ENCODE measurements at places on chromosomes 1 and 21.
A peak's percentile ranks its signal among the peaks of the same experiment; 100 is the strongest.

GRCh38 chr1:214261206-214262123 is 19.5 kb upstream of the SMYD2 start:
- DNase-seq, result peak; percentile 89

- no peak for DNase-seq
These were observed 581 bp downstream of the IRF6 start for GRCh38 chr1:209805341-209805781.

GRCh38 chr1:226325178-226325577 is 16.2 kb upstream of the LIN9 start:
- DNase-seq, result no peak

- DNase-seq, result no peak
These were observed 81.0 kb downstream of the UBR4 start for GRCh38 chr1:19128968-19129514.

- no peak for DNase-seq
These were observed 22.8 kb downstream of the LCE3E start for GRCh38 chr1:152543820-152544219.

DNA sequence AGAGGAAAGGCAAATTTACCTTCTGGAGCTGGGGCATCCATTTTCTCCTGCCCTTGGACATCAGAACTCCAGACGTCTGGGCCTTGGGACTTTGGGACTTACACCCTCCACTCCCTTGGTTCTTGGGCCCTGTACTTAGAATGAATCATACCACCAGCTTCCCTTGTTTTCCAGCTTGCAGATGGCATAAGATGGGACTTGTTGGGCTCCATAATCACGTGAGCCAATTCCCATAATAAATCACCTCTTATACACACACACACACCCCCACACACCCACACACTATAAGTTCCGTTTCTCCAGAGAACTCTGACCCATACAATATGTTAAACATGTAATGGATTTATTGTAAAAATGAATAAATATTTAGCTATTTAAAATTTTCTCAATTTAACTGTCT is 185.7 kb downstream of the GIPC2 start:
- DNase-seq, result no peak

DNA sequence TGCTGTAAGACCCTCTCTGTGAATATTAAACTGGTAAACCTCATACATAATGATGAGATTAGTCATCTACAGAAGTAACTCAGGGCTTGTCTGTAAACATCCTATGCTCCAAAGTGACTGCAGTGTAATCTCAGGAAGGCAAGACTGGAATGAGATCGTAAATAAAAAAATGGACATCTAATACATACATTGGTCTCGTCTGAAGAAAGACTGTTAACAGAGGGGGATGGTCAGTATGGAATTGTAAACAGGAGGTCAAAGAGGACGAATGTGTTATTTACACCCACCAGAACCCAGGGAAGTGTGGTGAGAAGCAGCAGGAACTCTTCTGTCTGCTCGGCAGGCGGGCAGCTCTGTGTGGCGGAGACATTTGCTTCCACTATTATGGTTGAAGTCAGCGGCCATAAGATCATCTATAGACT is 51.4 kb downstream of the DISC1 start:
- DNase-seq, result no peak

DNA sequence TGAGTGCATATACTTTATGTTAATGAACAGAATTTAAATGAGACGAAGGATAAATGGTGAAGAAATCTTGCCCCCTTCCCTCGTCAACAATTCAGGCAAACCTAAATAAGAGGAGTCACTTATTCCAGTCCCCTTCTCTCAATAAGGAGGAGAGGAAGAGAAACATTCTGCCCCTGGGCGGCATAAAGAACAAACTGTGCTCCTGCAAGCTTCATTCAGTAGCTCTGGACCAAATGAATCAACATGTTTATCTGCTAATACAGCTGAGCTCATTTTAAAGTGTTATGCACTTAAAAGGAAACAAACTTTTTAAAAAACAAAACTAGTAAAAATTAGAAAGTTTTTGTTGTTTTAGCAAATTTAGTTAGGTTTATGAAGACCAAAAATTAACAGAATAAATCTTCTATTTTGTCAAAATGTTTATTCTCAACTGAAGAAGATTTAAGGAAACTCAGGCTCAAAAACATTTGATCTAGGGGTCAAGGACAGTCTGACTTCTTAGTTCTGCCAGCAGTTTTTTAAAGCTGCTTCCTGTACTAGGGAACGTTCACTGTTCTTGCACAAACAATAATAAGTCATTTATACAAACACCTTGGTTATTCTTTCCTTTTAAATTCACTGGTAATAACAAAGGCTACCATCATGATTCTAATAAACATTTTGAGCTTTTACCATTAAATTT is 58.3 kb downstream of the AKT3 start:
- DNase-seq, result no peak

DNA sequence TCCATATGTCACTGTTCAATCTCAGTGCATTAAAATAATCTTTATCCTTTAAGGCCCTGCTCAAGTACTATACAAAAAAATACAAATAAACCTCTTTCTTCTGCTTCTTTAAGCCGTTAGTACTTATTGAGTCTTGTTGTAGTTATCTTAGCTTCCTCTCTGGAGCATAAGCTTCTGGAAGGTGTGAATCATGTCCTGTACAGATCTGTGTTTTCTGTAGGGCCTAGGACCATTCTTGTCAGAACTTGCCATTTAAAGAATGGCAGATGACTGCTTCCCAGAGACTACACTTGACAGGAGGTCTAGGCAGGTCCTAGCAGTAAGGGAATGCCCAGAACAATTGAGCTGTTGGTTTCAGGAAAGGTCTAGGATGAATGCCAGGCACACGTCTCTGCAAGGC is 12.9 kb downstream of the NEK7 start:
- no peak for DNase-seq

DNA sequence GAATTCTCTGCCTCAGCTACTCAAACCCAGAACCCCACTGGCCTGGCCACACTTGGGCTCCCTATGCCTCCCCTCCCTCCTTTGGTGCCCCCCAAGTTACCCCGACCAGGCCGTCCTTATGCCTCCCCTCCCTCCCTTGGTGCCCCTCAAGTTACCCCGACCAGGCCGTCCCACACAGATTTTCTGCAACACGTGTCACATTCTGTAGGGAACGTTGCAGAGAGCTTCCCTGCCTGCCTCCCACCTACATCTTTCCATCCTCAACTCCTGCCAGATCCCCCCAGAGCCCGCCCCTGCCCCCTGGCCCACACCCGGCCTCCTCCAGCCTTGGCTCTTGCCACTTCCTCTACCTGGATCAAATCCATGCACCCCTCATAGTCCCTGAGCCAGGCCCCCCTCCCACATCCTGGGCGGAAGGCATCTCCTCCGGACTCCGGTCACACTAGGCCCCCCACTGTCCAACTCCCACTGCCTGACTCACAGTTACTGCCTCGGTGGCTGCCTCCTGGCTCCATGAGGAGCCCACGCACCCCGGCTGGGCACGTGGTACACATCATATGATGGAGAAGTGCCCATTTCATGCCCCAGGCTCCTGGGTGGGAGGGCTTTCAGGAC is 41.2 kb downstream of the KCNAB2 start:
- DNase-seq, result no peak

GRCh38 chr21:46028573-46029091 is 47.1 kb downstream of the COL6A1 start:
- no peak for DNase-seq

Measured in NCI-H1092 (cell line).